ENCODE measurements at places on chromosomes 5 and 9. TPM values are rescaled to one million over a fixed set of nuclear protein-coding genes. Genes with fewer than 3 reads are reported as not detected.

PDE6A gene
- not detected for total RNA-seq

CMYA5 gene
- 1,662 TPM for total RNA-seq

RLN2 gene
- 0.41 TPM for total RNA-seq

TLX3 gene
- total RNA-seq, result not detected

SV2C gene
- total RNA-seq, result 0.04 TPM

TSSK1B gene
- not detected for total RNA-seq

DOCK8 gene
- 5.2 TPM for total RNA-seq

GRXCR2 gene
- 1.0 TPM for total RNA-seq
